ENCODE measurements at places on chromosomes 5 and 9.

- DNase-seq = no peak
Measured at GRCh38 chr9:105233873-105234272, 10.6 kb upstream of the SLC44A1 start.

DNA sequence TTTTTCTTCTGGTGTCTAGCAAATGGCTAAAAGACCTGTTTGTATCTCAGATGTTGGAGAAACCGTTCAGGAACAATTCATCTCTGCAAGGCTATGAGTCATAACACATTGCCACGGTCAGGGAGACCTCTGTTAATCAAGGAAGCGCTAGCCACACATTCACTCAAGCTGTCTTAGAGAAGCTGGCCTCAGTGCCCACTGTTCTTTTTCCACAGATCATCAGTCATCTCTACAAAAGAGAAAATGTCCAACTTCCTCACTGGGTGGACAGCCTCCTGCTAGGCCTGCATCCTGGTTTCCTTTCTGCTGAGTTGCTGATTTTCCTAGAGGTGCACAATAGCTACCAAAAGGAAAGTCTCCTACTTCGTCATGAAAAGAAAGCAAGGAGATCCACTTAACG, 360.5 kb downstream of the BNC2 start:
- no peak for DNase-seq

DNA sequence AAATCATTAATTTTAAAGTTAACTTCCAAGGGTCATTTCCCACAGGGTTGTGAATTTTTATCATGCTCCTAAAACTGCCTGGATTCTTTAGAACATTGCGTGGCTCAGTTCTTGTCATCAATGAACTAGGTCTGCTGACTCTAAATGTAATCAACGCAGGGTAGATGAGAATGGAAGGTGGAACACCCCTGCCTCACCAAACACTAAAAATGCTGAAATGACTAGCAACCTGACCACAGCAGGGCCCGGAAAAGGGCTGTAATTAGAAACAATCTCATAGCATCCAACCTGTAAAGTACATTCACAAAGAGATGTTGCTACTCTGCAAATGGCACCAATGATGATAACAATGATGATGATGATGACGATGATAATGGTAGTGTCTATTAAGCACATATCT, 356.9 kb downstream of the DEPDC1B start:
- DNase-seq = no peak

DNA sequence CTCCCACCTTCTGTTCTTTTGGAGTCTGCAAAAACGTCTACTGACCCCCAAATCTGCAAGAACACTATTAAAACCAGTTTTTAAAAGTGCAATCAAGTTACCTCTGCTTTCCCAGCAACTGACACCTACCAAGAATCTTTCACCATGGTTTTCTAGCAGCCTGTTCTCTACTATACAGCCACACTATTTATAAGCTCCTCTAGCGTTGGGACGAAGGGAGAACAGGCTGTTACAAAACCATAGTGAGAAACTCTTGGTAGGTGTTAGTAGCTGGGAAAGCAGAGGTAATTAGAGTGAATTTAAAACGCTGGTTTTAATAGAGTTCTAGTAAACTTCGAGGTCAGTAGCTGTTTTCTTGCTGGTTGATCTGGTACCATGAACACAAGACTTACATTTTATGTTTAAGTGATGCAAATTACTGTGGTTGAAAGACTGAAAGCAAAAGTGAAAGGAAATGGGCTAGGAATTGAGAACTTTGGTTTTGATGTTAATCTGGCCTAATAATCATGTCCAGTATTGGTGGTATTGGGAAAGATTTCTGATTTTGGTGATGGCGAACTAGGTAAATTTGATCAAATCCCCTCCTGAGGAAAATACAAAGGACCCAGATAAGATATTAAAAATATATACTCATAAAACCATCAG, 5.3 kb downstream of the MROH2B start:
- DNase-seq = no peak

GRCh38 chr5:24141046-24141445, 503.7 kb downstream of the CDH10 start:
- no peak for DNase-seq

DNA sequence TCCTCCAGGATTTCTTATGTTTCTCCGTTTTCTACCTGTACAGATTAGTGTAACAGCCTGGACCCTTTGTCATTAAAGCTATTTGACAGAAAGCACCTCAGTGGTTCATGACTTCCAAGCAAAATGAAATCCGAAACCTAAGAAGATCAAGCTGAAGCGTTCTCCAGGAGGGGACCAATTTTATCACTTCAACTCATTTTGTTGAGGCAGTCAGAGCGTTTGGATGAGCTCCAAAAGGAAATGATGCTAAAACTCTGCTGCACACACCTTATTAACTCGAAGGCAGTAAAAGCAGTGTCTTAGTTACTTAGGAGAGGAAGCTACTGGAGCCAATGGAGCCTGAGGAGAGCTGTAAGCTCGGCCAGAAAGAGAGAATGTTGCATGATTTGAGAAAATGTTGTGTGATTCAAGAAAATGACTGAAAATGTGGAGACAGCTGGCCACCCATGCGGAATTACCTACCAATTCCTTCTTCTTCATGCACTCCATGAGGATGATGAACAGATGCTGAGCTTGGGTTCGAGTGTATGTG, 346.7 kb upstream of the KLF9 start:
- no peak for DNase-seq

GRCh38 chr5:135489466-135490244, 37.5 kb upstream of the TIFAB start:
- no peak for DNase-seq

GRCh38 chr9:27447031-27447683, 76.9 kb upstream of the IFNK start:
- no peak for DNase-seq

GRCh38 chr9:123005964-123006363, 27.5 kb upstream of the GPR21 start:
- DNase-seq = no peak

DNA sequence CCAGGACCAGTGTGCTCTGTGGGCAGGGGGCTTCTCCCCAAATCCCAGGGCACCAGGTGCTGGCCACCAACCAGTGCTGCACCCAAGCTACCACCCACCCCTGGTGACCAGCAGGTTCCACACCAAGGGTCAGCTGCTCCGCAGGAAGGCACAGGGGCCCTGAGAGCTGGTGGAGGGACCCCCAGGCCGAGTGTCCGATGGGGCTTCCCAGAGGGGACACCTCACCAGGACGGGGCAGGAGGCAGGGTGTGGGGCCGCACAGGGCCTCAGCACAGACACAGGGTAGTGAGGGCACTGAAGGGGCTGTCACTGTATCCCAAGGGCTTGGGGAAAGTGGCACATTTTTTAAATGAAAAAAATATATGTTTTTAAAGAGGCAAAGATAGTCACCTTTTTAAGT, 18.1 kb downstream of the LCN9 start:
- DNase-seq = no peak

DNA sequence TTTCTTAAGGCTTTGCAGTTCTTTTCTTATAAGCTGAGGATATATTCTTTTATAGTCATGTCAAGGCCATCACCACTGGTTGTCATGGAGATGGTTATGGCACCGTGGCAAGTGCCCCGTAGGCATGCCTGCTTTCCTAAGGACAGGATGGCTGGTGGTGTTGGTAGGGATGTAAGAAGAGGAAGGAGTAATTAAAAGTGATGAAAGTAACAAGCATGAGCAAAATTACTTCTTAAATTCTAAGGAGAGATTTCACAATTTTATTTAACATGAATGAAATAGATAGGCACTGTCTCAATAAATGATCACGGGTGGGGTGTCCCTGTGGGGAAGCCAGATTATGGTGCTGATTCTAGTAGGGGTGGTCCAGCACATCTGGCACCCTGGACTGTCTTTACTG, 290.2 kb upstream of the KLF4 start:
- no peak for DNase-seq

GRCh38 chr5:158451993-158452672, 593.2 kb upstream of the CLINT1 start:
- no peak for DNase-seq

- DNase-seq = no peak
Measured at GRCh38 chr5:80408484-80409366, 861 bp downstream of the ZFYVE16 start.

DNA sequence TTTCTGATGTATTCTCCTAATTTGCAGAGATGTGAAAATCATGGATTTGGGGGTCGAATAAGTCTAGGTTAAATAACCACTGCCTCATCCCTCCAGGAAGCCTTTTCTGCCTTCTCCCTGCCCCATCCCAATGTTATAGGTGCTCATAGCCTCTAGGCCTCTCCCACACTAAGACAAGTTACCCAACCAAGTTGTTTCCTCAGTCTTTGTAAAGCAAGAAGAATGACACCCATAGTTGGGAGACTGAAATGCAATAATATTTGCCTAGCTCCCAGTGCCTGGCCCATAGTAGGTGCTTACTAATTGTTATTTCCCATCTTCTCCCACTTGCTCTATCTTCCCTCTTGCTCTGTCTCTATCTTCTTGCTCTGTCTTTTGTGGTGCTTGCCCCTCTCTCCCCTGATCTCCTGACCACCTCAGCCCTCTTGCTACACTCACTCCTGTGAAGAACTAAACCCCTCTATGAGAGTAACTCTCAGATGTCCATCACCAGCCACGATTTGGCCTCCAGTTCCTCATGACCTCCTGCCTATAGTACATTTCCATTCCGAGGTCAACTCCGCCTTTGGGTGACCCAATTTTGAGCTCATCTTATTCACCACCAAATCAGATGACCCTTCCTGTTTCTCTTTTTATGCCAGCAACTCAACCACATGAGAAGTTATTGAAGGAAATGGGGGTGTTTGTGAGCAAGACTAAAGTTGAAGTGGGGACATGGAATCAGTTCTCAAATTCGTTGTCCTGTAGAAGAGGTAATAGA, 7.0 kb downstream of the AFAP1L1 start:
- no peak for DNase-seq

DNA sequence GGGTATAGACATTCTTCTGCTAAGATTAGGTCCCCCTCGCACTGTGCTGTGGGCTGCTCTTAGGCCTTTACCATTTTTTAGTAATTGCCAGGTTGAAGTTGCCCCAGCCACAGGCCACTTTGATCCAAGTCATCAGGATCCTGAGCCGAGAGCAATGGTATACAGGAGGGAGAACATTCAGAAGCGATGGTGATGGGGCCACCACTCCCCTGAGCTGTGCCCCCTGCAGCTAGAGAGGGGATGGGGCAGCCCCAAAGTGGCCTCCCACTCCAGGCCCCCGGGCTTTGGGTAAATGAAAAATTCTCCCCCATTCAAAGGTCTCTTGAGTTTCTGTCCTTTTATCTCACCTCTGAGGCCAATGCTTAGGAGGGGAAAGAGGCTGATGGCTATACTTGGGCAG, 59.4 kb downstream of the MACROH2A1 start:
- no peak for DNase-seq

DNA sequence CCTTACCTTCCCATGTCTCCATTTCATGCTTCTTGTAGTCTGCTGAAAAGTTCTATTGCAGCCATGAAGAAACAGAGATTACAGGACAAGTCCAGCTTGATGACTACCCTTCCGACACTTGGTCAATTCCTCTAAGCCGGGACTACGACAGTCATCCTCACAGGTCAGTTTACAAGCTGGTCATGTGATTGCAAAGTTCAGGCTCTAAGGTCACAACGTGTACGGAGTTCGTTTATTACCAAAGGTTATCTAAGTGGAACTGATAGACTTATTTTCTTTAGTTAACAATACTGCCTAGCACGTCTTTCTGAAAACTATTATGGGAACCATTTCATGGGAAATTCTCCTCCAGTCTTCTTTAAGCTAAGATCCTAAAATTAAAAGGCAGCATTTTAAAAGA, 88.5 kb upstream of the NR5A1 start:
- no peak for DNase-seq

GRCh38 chr5:145585443-145586148, 249.5 kb downstream of the PRELID2 start:
- DNase-seq = no peak
